ENCODE measurements at places on chromosomes 2 and 18.
A peak's percentile ranks its signal among the peaks of the same experiment; 100 is the strongest.

DNA sequence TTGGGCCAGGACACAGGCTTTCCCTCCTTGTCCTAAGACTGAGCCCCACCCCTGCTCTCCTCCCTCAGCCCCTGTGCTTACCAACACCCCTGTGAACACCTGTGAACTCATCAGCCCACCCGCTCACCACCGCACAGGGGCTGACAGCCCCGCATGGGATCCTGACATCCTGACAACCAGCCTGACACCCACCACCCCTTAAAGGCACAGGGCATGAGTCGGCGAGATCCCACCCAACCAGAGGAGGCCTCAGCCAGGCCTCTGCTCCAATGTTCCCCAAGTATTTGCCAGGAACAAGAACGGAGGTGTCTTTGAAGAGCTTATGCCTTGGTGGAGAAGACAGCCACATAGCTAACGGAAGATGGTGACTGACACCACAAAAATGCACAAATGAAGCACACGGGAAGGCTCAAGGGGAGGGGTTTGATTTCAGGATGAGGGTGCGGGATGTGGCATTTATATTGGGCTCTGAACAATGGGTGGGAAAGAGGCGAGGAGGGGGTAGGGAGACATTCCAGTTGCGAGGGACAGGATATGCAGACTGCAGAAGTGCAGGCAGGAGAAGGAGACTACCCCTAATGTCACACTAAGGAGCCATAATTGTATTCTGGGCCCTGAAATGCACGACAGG is 11.0 kb downstream of the RAB11FIP5 start:
- no peak overlapping the region for H3K27ac ChIP-seq
- peaks cover 47% of the 10 kb centered on the region for H3K4me1 ChIP-seq
- DNase-seq: no peak
- H3K4me3 ChIP-seq: no peak overlapping the region
- H3K27me3 ChIP-seq: no peaks in the 10 kb centered on the region

GRCh38 chr2:111160758-111161157 is 40.0 kb downstream of the BCL2L11 start:
- H3K27me3 ChIP-seq: no peaks in the 10 kb centered on the region
- 0 out of 2 replicates have a peak overlapping the region, but pooled peaks have one; percentile 35 for H3K4me3 ChIP-seq
- DNase-seq: peak; percentile 94
- peak overlapping the region; percentile 84 for H3K27ac ChIP-seq

- no peak overlapping the region for H3K4me3 ChIP-seq
- H3K36me3 ChIP-seq: no peaks in the 10 kb centered on the region
- H3K4me1 ChIP-seq: no peaks in the 10 kb centered on the region
- DNase-seq: no peak
These were observed 56.9 kb upstream of the SMAD2 start for GRCh38 chr18:47987388-47987699.

GRCh38 chr2:38106405-38107094 is 30.6 kb upstream of the CYP1B1 start:
- peak overlapping the region; percentile 11 for H3K4me3 ChIP-seq
- peak; percentile 82 for DNase-seq
- peak overlapping the region; percentile 83 for H3K27ac ChIP-seq
- H3K36me3 ChIP-seq: no peaks in the 10 kb centered on the region

DNA sequence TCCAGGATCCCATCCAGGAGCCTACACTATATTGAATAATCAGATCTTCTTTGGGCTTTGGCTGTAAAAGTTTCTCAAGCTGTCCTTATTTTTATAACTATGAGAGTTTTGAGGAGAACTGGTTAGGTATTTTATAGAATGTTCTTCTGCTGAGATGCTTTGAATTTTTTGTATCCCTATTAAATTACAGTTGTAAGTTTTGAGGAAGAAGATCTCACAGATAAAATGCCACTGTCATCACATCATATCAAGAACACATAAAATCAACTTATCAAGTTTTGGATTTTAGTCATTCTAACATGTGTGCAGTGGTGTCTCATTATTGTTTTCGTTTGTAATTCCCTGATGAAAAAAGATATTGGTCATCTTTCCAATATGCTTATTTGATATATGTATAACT is 260.2 kb upstream of the COL3A1 start:
- no peaks in the 10 kb centered on the region for H3K27me3 ChIP-seq
- no peak for DNase-seq
- no peaks in the 10 kb centered on the region for H3K36me3 ChIP-seq

DNA sequence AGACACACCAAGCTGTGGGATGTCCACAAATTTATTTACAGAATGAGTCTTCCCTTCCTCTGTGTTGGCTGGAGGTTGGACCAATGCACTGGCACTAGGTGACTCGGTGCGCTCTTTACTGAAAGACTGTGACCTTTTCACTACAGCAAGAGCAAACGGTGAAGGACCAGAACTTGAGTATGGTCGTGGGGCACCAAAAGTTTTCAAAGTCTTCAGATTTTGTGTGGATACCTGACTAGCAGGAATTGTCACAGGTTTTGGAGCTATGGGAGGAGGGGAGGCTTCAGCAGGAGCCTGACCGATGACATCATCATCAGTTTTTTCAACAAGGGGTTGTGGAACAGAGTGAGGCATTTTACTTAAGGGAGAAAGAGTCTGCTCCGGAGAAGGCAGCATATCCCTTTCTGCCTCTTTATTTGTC is 73.0 kb upstream of the GRB14 start:
- no peak for DNase-seq
- H3K27me3 ChIP-seq: no peaks in the 10 kb centered on the region
- 0 out of 2 replicates have a peak, but pooled peaks cover 7% of the 10 kb centered on the region for H3K4me1 ChIP-seq
- H3K36me3 ChIP-seq: no peaks in the 10 kb centered on the region
- H3K27ac ChIP-seq: no peak overlapping the region

DNA sequence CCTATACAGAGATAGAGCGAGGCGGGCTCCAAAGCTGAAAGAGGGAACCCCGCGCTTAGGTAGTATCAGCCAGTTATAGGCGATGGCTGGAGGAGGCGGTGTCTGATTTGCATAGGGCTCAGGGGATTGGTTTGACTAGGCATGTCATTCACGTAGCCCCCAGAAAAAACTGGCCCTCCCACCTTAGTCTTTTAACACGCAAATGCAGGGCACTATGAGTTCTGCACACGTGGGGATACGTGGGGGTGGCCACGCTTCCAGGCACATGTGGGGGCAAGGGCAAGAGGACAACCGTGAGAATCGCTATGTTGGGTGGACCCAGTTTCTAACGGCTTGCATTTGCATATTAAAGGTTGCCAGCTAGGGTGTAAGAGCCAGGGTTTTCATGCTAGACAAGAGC is 56.7 kb upstream of the MSTN start:
- H3K4me3 ChIP-seq: peak overlapping the region; percentile 75
- H3K27ac ChIP-seq: no peak overlapping the region
- DNase-seq: peak; percentile 65
- no peaks in the 10 kb centered on the region for H3K36me3 ChIP-seq
- H3K27me3 ChIP-seq: no peaks in the 10 kb centered on the region

DNA sequence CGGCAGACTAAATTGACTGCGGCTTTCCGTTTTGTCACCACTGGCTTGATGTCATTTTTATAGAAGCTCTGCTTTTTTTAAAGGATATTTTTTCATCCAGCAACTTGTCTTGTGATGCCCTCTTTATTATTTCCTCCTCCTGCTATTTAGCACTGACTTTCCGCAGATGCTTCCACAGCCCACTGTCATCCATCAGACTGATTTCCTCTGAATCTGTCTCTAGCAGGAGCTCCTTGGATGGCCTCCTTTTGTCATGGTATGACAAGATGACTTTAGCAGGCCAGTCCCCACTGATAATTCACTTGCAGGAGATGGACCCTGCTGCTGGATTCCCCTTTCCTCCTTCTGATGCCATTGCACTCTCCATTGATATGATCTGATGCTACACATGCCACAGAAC is 454.6 kb downstream of the TSN start:
- H3K36me3 ChIP-seq: no peaks in the 10 kb centered on the region
- H3K27me3 ChIP-seq: no peaks in the 10 kb centered on the region
- H3K27ac ChIP-seq: no peak overlapping the region
- no peak for DNase-seq

- DNase-seq: peak; percentile 90
- H3K27ac ChIP-seq: peak overlapping the region; percentile 77
- no peaks in the 10 kb centered on the region for H3K27me3 ChIP-seq
- H3K4me3 ChIP-seq: peak overlapping the region; percentile 56
These were observed 25.2 kb upstream of the TLK1 start for GRCh38 chr2:171185941-171186340.

DNA sequence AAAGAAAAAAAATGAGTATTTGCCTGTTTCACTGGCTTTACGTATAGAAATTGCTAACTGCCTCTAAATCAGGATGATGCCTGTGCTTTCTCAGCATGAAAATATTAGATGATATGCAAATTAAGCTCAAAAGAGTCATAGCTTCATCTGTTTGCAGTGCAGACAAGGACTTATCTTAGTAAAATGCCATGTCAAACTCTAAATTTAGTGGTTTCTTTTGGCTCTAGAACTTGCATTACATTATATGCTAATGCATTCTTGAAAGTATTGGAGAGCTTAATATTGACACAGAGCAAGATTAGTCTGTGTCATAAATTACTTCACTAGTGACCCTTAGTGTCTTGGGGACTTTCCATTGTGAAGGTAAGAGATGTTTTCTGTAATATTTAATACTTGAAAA is 1109.1 kb upstream of the NRXN1 start:
- DNase-seq: no peak
- no peak overlapping the region for H3K27ac ChIP-seq
- H3K36me3 ChIP-seq: no peaks in the 10 kb centered on the region
- H3K4me3 ChIP-seq: no peak overlapping the region

- peak; percentile 73 for DNase-seq
- peaks cover 21% of the 10 kb centered on the region for H3K27me3 ChIP-seq
- no peaks in the 10 kb centered on the region for H3K36me3 ChIP-seq
- H3K27ac ChIP-seq: no peak overlapping the region
These were observed 11.2 kb downstream of the ZNF385B start for GRCh38 chr2:179850188-179850587.

GRCh38 chr18:42255908-42256765 is 301.1 kb downstream of the PIK3C3 start:
- no peak for DNase-seq
- H3K27me3 ChIP-seq: no peaks in the 10 kb centered on the region
- no peak overlapping the region for H3K27ac ChIP-seq

GRCh38 chr18:6411382-6411781 is 3.3 kb downstream of the L3MBTL4 start:
- no peak overlapping the region for H3K4me3 ChIP-seq
- H3K27me3 ChIP-seq: peaks cover 37% of the 10 kb centered on the region
- H3K4me1 ChIP-seq: no peaks in the 10 kb centered on the region
- no peak overlapping the region for H3K27ac ChIP-seq

DNA sequence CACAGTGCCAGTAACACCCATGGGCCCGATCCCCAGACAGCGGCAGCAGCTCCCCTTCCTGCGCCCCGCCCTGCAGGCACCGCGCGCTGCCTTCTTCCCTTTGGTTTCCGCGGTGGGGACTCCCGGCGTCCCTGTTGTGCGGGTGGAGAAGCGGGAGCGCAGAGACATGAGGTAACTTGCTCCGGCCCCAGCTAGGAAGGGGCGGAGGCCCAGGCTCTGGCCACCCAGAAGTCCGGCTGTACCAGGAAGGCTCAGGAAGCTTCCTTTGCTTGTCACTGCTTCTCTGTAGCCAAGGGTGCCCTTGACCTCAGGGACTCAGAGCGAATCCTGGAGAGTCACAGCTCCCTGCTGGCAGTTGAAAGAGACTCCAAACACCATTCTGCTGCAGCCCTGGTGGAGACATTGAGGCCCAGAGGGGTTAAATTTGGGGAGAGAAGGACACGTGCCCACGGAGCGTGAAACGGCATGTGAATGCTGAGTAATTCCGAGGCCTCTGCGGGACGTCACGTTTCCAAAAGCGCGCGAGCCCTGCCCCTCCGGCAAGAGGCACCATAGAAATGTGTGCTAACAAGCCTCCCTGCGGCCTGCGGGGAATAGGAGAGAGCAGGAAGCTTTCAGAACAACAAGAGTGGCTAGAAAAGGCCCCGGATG is 6.7 kb upstream of the ADCY3 start:
- H3K27me3 ChIP-seq: no peaks in the 10 kb centered on the region
- 0 out of 2 replicates have a peak, but pooled peaks cover 12% of the 10 kb centered on the region for H3K4me1 ChIP-seq
- no peak overlapping the region for H3K27ac ChIP-seq
- peak overlapping the region; percentile 20 for H3K4me3 ChIP-seq

DNA sequence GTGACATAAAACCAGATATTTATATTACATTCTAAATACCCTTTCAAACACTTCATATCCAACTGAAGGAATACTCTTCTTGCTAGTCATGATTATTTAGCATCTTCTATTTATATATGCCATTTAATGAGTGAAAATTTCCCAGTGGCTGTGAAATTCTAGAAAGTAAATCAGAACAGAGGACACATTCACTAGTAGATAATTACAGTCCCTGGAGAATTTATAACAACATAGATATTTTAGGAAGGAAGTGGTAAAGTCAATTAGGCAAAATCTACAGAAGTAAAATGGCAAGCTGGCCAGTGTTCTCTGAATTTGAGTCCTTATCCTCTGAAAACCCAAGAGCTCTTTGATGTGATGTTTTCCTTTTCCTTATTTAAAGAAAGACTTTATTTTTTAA is 121.8 kb downstream of the PMAIP1 start:
- no peaks in the 10 kb centered on the region for H3K27me3 ChIP-seq
- DNase-seq: no peak
- H3K36me3 ChIP-seq: no peaks in the 10 kb centered on the region
- peaks cover 48% of the 10 kb centered on the region for H3K4me1 ChIP-seq
- no peak overlapping the region for H3K4me3 ChIP-seq
- no peak overlapping the region for H3K27ac ChIP-seq

GRCh38 chr18:66895631-66896030 is 291.7 kb upstream of the CDH19 start:
- H3K4me1 ChIP-seq: no peaks in the 10 kb centered on the region
- H3K27ac ChIP-seq: no peak overlapping the region
- no peaks in the 10 kb centered on the region for H3K36me3 ChIP-seq
- DNase-seq: no peak

- no peaks in the 10 kb centered on the region for H3K27me3 ChIP-seq
- no peak overlapping the region for H3K4me3 ChIP-seq
- no peaks in the 10 kb centered on the region for H3K36me3 ChIP-seq
- peak; percentile 69 for DNase-seq
- H3K27ac ChIP-seq: no peak overlapping the region
These were observed 134.4 kb upstream of the SEC11C start for GRCh38 chr18:59005262-59005661.

DNA sequence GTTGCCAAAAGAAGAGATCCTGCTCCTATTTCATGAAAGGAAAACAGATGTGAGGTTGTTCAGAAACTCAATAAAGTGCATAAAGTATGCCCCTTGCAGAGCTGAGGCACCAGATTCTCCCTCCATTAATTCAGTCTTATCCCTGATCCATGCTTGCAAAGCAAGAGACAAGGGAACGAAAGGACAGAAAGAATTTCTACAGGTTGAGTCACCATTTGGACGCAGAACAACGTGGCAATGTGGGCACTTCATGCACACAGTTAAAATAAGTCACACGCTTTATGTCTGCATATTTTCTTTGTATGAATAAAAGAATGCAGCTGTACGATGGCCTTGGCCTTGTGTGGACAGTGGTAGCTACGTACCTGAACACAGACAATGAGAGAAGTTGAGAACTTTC is 321.7 kb upstream of the REV1 start:
- DNase-seq: peak; percentile 83
- H3K4me1 ChIP-seq: peaks cover 17% of the 10 kb centered on the region
- H3K4me3 ChIP-seq: no peak overlapping the region

GRCh38 chr2:42113452-42113851 is 55.7 kb upstream of the EML4 start:
- H3K27me3 ChIP-seq: no peaks in the 10 kb centered on the region
- no peak for DNase-seq
- no peak overlapping the region for H3K27ac ChIP-seq
- H3K4me3 ChIP-seq: no peak overlapping the region

- no peaks in the 10 kb centered on the region for H3K4me1 ChIP-seq
- peaks cover 4% of the 10 kb centered on the region for H3K27me3 ChIP-seq
- no peak overlapping the region for H3K27ac ChIP-seq
These were observed 332.1 kb upstream of the ETAA1 start for GRCh38 chr2:67065046-67065445.

GRCh38 chr2:219475697-219476651 is 22.7 kb upstream of the GMPPA start:
- H3K4me3 ChIP-seq: no peak overlapping the region
- H3K36me3 ChIP-seq: no peaks in the 10 kb centered on the region
- no peak overlapping the region for H3K27ac ChIP-seq
- no peaks in the 10 kb centered on the region for H3K4me1 ChIP-seq
- no peaks in the 10 kb centered on the region for H3K27me3 ChIP-seq
